ENCODE measurements at places on chromosomes 13 and 19.
A peak's percentile ranks its signal among the peaks of the same experiment; 100 is the strongest.

- DNase-seq = peak; percentile 61
These were observed 268.2 kb upstream of the MAB21L1 start for GRCh38 chr13:35744566-35745178.

GRCh38 chr13:99689955-99690354, 188.7 kb downstream of the TM9SF2 start:
- no peak for DNase-seq

DNA sequence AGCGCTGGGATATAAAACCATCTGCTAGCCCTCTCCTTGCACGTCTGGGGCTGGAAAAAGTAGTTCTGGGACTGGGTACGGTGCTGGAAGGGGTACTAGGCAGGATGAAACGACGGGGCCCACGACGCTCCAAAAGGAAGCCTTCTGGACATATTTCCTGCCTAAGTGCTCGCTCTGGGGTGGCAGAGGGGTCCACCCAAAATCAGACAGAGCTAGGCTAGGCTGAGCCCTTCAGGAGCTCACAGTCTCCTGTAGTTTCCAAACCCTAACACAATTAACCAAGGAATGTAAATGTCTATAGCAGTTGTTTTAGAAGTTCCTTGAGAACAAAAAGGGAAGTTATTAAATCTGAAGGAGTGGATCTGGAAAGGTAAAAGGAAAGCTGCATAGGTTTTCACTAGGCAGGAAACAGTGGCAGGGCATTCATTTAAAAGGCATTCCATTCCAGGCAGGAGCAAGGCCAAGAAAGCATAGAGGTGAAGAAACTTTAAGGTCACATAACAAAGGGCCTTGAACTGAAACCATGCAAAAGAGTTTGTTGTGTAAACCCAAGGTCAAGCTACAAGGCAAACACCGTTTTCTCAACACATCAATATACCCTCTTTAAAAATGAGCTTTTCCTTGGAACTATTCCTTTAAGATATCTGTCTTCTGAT, 634 bp upstream of the DIAPH3 start:
- peak; percentile 34 for DNase-seq

DNA sequence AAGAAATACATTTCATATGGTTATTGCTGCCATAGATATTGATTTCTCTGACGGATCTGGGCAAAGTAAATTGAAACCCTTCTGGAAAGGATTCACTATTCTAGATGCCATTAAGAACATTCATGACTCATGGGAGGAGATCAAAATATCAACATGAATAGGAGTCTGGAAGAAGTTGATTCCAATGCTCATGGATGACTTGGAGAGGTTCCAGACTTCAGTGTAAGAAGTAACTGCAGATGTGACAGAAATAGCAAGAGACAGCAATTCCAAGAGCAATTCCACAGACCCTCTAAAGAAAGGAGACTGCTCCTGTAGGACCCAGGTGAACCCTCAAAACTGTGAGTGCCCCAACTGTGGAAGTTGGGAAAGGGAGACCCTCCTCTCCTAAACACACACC, 30.9 kb upstream of the KCTD12 start:
- peak; percentile 23 for DNase-seq

- DNase-seq = peak; percentile 74
These were observed 14.7 kb upstream of the GRAMD1A start for GRCh38 chr19:34985249-34986022.

GRCh38 chr19:7505682-7506384, 10.1 kb upstream of the ZNF358 start:
- DNase-seq = no peak

GRCh38 chr13:24652359-24652758, 27.8 kb upstream of the ATP12A start:
- no peak for DNase-seq

GRCh38 chr13:24663586-24663985, 16.6 kb upstream of the ATP12A start:
- DNase-seq = no peak

GRCh38 chr13:112722433-112723263, 32.8 kb downstream of the ATP11A start:
- DNase-seq = peak; percentile 75

- DNase-seq = peak; percentile 83
These were observed 32.7 kb upstream of the GPR183 start for GRCh38 chr13:99339736-99340397.

DNA sequence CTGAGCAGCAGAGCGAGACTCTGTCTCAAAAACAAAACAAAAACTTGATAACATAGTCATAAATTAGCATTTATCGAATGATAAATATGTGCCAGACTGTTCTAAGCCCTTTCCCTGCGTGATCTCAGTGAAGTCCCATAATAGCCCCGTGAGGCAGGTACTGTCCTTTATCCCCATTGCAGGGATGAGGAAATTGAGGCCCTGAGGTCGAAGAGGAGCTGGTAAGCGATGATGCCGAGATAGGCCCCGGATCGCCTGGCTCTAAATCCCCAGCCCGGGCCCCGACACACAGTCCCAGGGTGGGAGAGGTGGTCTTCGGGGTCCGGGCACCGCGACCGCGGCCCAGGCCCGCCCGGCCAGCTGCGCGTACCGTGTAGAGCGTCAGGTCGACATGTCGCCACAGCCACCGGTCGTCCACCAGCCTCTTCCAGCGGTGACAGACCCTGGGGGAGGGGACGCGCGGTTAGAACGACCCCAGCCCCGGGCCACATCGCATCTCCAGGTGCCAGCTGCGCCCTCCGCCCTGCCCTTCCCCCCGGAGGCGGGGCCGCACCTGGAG, 625 bp downstream of the FBXL12 start:
- no peak for DNase-seq

- DNase-seq = peak; percentile 13
These were observed 581.3 kb downstream of the DACH1 start for GRCh38 chr13:71285700-71286099.

GRCh38 chr19:45508861-45509691, 1.8 kb downstream of the VASP start:
- peak; percentile 70 for DNase-seq

DNA sequence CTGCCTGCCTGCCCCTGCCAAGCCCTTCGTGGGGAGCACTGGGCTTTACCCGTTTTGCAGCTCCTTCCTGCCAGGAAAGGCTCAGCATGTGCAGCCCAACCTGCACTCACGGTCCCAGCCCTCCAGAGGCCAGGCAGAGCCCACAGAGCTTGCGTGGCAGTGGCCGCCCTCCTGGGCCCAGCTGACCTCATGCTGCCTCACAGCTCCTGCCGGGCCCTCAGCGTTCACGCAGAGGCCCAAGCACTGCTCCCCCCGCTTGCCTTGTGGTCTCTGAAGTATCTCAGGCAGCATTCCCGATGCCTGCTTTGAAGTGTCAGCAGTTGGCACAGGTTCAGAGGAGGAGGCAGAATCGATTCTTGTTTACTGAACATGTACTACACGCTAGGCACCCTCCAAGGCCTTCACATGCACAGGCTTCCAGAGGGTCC, 32.5 kb downstream of the CAPN12 start:
- DNase-seq = peak; percentile 96

DNA sequence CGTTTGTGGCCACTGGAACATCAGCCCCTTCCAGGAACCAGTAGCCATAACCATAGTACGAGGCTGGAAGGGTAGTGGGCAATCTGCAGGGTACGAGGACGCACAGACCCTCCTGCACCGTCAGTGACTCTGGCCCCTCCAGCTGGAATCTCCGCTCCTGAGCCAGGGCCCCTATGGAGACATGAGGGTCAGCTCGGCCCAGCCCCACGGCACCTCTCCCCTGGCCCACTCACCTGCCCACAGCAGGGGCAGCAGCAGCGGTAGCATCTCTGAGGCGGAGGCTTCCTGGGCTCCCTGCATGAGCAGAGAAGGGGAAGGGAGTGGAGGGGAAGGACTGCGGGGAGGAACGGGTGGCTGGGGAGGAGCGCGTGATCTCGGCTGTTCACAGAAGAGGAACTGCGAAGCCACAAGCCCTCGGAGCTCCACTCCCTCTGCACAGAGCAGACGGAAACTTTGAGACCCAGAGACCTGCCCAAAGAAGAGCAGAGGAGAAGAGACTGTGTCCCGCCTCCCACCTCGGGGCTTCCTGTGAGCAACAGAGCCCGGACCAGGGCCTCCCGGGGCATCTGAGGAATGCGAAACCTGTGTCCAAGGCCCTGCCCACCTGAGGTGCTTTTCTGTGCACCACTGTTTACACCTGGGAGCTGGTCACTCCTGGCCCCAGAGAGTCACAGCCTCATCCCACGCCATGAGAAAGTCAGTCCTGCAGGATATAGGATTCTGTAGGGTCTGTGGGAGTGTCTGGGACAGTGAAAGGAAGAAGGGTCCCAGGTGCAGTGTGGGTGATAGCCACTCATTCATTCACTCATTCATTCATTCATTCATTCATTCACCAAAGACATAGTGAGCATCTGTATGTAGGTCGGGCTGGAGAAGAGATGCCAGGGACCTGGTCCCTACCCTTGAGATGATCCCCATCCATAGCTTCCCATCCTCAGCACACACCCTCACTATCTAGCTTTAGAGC, at the start of gene SIGLEC6:
Gene SIGLEC6, minus strand, starts transcription at position 322 of the 967 bp plus-strand sequence. Its CDS starts 22 bp downstream, at position 300.
- DNase-seq = no peak

- peak; percentile 24 for DNase-seq
These were observed at the start of gene GRIN3B for GRCh38 chr19:1000095-1000494. TSS of gene GRIN3B (plus strand) at chr19:1000419. CDS start at chr19:1000438, 19 bp downstream.

- DNase-seq = no peak
These were observed 11.9 kb upstream of the NAPA start for GRCh38 chr19:47526798-47527197.

- DNase-seq = no peak
These were observed 38.5 kb downstream of the FBN3 start for GRCh38 chr19:8110931-8111330.

DNA sequence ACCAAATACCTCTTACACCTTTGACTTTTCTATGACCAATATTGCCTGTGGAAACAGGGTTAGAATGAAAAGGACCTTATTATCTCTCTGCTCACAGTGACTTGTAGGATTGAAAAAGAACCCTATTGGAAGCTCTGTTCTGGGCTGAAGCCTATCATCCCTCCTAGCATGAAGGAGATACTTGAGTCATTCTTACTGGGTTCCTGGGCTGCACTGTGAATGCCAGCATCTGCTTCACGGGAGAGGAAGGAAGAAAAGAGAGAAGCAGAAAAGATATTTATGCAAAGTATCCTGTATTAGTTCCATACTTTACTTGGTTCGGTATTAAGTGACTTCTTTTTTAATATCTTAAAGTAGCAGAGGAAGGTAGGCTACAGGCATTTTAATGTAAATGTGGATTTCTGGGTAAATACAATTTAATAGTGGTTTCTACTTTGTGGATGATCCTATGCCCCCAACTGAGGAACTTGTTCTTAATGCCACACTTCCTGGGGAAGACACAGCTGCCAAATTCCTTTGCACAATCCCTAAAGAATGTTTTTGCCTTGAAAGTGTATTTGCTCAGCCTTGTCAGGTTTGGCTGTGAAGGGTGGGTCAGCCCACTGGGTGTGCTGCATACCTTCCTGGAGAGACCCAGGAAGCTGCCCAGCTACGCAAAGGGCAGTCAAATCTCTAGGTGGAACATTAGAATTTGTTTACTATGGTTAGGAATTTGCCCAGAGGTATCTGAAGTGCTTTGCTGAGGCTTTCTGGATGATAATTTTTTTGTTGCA, 13.7 kb upstream of the SCEL start:
- peak; percentile 68 for DNase-seq

Measured in choroid plexus epithelial cell (primary cell).